DMS79 (cell line): ENCODE measurements at places on chromosomes 3 and 15.

- no peak for DNase-seq
These were observed 49.7 kb upstream of the MYZAP start for GRCh38 chr15:57541805-57542504.

GRCh38 chr3:39752019-39752637 lies 57.3 kb upstream of the MYRIP start:
- no peak for DNase-seq

- no peak for DNase-seq
These were observed 104.0 kb downstream of the VGLL4 start for GRCh38 chr3:11539677-11540076.

DNA sequence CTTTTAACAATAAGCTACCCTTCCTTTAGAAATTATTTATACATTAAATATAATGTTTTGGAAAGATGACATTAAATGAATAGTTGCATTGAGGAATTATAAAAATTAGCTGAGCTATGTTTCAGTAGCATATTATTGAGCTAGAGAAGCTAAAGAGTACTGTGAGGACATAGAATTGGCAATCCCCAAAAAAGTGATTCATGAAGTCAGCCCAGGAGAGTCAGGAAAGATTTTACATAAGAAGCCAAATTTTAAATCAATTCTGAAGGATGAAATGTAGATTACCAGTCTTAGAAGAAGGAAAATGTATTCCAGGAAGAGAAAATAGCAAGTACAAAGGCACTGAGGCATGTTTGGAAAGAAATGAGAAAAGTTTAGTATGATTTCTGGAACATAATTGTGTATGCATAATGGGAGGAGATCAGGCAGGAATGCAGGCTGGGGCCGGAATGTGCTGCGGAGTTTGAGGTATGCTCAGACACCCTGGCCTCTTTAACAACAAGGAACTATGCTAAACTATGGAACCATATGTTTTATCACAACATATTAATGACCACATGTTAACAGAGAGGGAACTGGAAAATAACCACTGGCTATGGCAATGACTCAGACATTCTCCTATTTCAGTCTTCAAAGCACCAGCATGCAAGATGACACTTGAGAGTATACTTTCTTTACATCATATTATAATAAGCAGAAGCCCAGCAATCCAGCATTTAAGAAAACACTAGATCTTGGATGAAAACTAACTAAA lies 103.3 kb upstream of the COL8A1 start:
- no peak for DNase-seq
